ENCODE measurements at places on chromosomes 3 and 15. TPM values are rescaled to one million over a fixed set of nuclear protein-coding genes. Genes with fewer than 3 reads are reported as not detected.

DNA sequence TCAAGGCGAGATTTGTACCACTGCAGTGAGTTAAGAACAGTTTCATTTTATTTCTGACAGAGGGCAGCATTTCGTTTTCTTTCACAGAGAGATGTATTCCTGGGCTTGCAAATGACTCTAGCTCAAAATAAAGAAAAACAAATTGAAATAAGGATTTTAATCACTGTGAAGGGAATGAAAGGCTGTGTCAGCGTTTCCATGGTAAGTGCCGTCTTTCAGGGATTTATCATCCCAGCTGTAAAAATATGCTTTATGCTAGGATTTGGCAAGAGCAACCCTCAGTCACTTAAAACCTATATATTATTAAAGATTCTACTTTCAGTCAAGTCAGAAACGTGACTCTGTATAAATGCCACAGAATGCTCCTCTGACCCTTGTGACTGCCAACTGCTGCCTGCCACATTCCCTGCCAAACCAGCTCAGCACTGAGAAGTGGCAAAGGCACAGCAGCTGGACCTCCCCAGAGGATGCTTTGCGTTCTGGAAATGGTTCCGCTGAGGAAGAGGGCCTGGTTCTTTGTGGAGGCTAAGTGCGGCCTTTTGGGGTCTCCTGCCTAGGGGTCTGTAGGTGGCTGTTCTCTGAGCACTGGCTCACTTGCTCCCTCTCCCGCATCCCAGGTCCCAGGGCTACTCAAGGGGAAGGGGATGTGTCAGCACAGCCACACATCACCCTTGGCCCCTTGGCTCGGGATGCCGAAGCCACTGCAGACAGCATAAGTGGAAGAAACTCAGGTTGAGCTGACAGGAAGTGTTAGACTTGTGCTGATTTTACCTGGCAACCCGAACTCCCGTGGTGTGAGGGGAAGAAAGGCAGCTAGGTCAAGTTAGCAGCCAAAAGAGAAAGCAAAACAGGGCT, 56.6 kb upstream of the POMGNT2 start:
- DNase-seq, result no peak

- DNase-seq, result no peak
These were observed at the start of gene SHC4 for GRCh38 chr15:48963524-48964113. SHC4 (minus strand) TSS chr15:48963919; CDS start chr15:48963015, 904 bp downstream.

DNA sequence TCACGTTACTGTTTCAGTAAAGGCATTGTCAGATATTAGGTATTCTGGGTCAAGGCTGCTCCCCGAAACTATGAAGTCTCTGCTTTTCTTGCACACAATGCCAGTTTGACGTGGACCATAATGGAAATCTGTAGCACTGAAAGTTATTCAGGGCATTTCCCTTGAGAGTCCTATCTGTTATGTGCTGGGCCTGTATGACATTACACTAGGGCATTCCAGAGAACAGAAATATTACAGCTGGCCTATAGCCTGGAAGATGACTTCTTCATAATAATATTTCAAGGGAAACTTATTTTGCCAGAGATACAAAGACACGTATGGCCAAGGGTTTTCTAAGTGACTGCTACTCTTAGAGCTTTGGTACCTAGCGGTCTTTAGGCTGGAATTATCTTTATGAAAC, 613.6 kb upstream of the CBLB start:
- no peak for DNase-seq

DNA sequence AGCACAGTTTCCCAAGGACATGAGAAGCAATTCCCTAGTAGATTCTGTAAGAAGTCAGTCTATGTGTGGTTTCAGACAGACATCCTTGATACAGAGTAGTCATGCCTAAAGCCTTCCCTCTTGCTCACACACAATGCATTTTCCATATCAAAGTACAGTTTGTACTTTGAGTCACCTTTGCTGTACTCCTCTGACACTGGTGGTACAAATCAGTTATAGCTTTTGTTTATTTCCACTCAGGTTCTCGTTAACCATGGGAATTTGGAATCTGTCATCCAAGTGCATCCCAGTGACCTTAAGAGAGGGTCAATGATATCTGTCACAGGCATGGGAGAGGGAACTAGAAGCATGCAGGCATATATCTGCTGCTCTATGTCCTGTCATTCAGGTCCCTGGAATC, 3.6 kb upstream of the GNB4 start:
- no peak for DNase-seq

GRCh38 chr3:138434276-138434874, at the start of gene ESYT3:
ESYT3 (plus strand) TSS chr3:138434616; CDS start chr3:138434799, 183 bp downstream.
- peak; percentile 78 for DNase-seq

DNA sequence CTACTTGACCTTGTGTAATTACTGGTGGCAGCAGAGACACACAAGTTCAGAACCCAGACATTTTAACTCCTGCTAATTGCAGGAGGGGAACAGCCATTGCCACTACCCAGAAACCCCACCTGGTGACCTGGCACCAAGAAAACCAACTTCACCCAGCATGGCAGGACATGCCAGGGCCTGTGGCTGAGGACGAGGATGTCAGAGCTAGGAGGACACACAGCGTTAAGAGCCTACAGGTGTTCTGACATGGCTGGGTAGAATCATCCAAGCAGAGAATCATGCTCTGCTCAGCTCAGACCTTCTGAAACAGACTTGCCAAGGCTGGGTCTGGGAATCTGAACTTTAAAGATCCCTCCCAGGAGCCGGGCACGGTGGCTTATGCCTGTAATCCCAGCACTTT, 11.7 kb upstream of the SPATA12 start:
- no peak for DNase-seq

GRCh38 chr3:132569580-132569979, 27.5 kb upstream of the ACKR4 start:
- no peak for DNase-seq

DNA sequence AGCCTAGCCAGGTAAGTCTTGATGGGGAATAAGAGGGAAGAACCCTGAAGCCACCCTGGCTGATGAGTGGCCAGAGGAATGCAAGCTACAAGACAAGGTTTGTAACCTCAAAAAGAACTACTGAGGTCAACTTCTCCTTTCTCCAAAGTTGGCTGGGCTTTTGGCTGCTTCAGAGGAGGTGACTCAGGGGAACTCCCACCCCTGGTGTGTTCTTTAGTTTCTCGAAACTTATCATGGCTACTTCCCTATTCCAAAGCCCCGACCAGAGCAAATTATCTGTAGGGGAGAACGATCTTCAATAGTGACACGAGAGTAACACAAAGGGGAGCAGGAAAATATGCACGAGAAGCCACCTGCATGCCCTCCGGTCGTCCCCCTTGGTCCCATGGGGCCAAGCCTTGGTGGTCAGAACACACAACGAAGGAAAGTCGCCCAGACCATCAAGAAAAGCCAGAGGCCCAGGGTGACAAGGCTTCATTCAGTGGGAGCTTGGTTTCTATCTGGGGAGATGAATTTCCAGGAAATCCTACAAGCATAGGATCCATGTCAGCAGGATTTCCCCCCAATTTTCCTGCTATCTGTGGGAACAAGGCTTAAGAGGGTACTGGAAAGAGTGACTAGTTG, 6.5 kb upstream of the BCL2A1 start:
- DNase-seq, result no peak

GRCh38 chr15:75832114-75832513, 11.1 kb upstream of the UBE2Q2 start:
- no peak for DNase-seq

DNA sequence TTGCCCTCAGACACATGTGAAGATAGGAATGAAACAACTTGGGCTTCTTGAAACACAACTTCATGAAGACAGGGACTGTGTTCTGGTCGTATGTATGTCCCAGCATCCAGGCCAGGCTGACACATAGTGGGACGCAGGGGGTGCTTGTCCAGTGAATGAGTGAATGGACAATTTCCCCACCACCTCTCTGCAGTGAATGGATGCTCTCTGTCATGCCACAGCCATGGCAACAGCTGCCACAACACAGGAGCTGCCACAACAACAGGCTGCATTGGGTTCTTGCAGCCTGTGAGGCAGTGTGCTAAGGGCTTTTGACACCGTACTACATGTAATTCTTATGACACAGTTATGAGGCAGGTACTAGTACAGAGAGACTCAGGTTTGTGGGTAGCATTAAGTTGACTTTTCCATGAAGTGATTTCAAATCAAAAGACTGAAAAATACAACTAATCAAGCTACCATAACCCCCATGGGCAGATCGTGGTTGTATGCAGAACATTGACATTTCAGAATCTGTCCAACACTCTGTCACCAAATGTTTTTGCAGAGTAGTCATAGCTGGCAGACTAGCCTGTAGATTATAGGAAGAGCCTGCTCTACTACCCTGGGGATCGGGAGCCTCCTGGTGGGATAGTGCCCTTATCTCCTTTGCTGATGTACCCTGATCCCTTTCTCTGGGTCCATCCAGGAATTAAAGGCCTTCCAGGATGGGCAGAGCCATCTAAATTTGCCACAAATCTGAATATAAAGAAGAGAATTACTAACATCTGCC, 40.8 kb downstream of the CLSTN2 start:
- no peak for DNase-seq

DNA sequence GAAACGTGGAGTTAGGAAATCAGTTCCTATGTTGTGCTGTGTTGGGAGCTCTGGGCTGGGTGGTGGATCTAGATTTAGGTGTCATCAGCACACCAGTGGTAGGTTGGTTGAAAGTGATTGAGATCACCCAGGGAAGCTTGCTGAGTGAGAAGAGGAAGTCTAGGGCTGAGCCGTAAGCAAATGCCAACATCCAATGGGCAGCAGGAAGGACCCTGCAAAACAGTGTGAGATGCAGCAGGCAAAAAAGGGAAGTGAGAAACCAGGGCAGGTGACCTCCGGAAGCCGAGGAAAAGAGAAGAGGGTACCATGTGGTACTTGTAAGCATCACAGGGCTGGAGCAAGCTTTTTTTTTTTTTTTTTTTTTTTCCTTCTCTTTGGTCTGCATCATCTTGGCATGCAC, 15.9 kb upstream of the COPG1 start:
- no peak for DNase-seq

DNA sequence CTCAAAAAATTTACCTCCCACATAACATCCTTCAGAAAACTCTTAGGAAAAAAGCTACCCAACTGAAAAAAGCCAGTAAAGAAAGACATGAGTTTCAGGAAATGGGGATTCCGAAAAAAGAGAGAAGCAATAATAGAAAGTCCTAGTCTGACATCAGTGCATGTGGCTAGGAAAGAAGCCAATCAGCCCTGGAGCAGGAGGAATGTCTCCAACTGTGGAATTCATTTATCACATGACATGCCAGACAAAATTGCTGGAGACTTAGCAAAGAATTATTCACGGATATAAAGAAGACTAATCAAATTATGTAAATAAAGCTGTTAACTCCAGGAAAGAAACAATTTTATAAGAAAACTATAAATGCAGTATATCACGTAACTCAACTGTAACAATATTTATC, 258.9 kb upstream of the RARB start:
- DNase-seq, result no peak

GRCh38 chr3:135490219-135490915, 475.2 kb upstream of the PPP2R3A start:
- no peak for DNase-seq

- peak; percentile 5 for DNase-seq
These were observed 801 bp upstream of the NGRN start for GRCh38 chr15:90264671-90265070.

DNA sequence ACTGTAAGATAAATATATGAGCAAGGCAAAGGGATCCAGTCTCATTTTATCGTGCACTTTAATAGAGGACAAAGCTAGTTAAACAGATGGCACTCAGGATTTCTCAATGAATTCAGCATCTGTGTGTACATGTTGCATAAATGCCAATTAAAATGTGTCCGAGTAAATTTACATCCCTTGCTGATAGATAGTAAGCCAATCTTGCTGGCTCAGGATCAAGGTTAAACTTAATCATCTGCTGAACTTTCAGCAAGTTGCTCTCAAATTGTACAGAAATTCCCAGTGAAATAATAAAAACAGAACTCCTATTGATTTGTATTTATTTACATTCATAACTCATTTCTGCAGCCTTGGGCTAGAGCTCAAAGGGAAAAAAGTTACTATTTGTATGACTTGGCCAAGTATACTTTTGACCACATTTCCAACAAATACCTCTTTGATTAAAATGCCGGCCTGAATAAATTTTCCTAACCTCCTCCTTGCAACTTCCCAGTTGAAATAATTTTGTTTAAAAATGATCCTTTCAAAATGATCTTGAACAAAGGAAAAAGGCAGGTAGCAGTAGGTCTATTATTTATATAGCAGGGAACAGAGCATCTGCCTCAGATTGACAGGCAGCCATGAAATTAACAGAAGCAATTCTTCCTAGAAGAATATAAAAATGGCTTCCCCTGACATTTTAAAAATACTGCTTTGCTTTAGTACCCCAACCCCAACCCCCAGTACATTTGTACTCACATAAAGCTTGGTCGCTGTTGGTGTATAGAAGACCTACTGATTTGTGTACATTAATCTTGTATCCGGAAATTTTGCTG, 1001.9 kb downstream of the ROBO1 start:
- DNase-seq, result no peak

- DNase-seq, result no peak
These were observed 61.2 kb downstream of the ITGA11 start for GRCh38 chr15:68370768-68371151.

DNA sequence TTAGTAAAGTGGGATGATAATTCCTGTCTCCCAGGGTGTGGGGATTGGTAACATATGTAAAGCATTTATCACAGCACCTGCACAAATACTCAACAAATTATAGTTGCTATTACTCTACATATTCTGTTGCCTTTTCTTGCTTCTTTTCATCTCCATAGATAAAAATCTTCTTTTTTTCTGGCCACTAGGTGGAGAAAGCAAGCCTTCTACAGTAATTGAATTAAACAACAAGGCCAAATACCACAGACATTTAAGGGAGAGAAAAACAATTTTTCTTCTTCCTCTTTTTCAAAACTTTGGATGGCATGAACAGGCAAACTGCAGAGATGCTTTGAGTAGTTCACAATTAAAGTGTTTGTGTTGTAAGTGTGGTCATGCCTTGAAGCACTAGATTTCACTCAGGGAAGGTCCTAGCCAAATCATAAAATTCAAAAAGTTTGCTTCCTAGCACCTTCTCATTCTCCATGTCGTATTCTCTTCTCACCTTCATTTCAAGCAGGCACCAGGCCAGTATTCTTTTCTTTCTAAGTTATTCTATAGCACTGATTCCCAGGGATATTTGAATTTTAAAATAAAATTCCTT, 493.4 kb upstream of the TGFBR2 start:
- peak; percentile 48 for DNase-seq

- no peak for DNase-seq
These were observed 46.2 kb downstream of the CNTN6 start for GRCh38 chr3:1139071-1139470.

- no peak for DNase-seq
These were observed 175.8 kb upstream of the ATP11B start for GRCh38 chr3:182617500-182617899.

DNA sequence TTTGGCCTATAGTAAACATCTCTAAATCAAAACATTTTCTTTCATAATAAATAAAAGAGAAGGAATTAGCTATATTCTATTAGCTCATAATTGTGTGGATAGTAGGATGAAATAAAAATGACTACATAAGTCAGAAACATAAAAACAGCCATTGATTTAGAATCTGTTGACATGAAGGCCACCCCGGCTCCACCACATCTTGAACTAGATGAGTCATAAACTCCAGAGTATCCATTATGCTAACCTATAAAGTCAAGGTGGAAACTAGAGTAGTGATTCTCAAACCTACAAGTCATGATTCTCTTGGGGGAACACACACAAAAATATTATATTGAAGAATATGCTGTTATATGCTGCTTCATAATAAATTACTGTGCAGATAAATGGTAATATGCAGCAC, 831.0 kb downstream of the TUSC7 start:
- no peak for DNase-seq

ATP13A4 gene
- total RNA-seq, result 1.6 TPM

EPHB3 gene
- not detected for total RNA-seq

MKRN3 gene
- total RNA-seq, result 2.8 TPM

GOLGA6B gene
- not detected for total RNA-seq

ZIC1 gene
- total RNA-seq, result not detected

PPP1R14D gene
- not detected for total RNA-seq

GPR176 gene
- not detected for total RNA-seq

SLC9C1 gene
- not detected for total RNA-seq

C3orf80 gene
- 0.15 TPM for total RNA-seq

MRPL3 gene
- total RNA-seq, result 27.3 TPM
